NCI-H2171 treated with DMSO at 0.1 percent for 48 hours (cell line): ENCODE measurements at places on chromosomes 1 and 21.

DNA sequence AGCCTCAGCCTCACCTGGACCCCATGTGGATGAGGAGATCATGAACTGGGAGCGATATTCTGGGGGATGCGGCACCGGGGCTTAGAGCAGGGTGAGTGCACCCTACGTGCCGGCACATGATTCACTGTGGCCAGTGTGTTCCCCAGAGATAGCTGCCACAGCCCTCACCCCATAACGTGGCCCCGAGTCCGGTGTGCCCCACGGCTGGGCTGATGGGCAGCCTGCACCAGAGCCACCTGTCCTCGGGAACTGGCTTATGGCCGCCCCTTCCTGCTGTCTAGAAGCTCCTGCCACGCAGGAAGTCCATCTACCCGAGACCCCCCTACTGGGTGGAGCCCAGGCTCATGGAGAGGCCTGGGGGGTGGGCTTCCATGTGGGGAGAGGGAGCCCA is 39.1 kb upstream of the SLC19A1 start:
- DNase-seq = no peak

GRCh38 chr1:209823143-209824041 is 4.4 kb upstream of the UTP25 start:
- peak; percentile 63 for DNase-seq

DNA sequence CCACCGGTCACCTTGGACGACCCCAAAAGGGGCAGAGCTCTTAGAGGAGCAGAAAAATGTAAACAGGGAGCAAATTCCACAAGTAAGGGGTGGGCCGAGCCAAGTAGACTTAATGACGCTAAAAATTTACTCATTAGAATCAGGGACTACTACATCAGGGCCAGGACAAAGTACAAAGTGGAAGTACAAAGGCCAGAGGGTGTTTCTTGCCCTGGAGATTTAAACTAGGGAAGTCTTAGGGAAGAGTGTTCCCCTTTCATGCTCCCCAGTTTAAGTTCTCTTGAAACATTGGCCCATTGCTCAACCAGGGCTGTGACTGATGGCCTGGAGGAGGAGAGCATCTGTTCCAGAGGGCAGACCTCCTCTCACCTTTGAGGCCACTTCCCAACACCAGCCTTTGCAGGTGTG is 48.6 kb downstream of the BACH1 start:
- DNase-seq = no peak

- peak; percentile 26 for DNase-seq
These were observed 52.9 kb downstream of the ESRRG start for GRCh38 chr1:216670118-216670883.

- no peak for DNase-seq
These were observed 137.8 kb downstream of the NUF2 start for GRCh38 chr1:163459539-163459938.
